ENCODE measurements at places on chromosomes 1 and 21.

DNA sequence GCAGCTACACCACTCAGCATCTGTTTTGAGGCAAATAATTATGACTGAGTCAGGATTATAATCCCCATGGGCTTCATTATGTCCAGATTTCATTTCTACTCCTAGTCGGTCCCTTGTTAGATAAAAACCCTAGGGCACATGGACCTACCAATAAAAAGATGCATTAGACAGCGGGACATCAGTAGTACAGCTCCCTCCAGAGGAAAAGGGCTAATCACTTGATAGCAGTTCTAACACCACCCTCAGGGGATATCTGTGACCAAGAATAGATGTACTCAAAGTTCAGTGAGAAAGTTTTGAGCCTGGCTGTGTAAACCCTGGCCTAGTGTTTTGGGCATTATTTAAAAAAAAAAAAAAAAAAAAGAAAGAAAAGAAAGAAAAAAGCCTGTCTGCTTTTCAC is 10.0 kb downstream of the GJA8 start:
- H3K4me1 ChIP-seq = no peaks in the 10 kb centered on the region
- no peak overlapping the region for H3K27ac ChIP-seq
- H3K36me3 ChIP-seq = no peaks in the 10 kb centered on the region
- no peak overlapping the region for H3K4me3 ChIP-seq
- no peak for DNase-seq

DNA sequence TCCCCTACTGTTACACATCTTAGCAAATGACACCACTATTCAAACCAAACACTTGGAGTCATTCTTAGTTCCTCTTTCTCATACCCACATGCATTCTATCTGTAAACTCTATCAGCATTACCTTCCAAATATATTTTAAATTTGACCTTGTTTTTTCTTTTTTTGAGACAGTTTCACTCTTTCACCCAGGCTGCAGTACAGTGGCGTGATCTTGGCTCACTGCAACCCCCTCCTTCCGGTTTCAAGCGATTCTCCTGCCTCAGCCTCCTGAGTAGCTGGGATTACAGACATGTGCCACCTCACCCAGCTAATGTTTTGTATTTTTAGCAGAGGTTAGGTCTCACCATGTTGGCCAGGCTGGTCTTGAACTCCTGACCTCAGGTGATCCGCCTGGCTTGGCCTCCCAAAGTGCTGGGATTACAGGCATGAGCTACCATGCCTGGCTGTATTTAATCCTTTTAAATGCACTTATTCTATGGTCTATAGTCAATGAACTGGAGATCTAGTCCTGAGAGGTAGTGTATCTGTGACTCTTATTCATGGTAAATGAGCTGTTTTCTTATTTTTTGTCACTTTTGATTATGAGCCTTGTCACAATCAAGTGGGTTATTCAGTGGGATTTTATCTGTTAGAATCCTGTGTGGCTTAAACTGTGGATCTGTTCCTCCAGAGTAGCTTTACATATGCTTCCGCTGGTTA is 73.1 kb downstream of the GATAD2B start:
- no peaks in the 10 kb centered on the region for H3K4me1 ChIP-seq
- no peak overlapping the region for H3K4me3 ChIP-seq
- no peak for DNase-seq
- no peaks in the 10 kb centered on the region for H3K36me3 ChIP-seq
- no peaks in the 10 kb centered on the region for H3K27me3 ChIP-seq

DNA sequence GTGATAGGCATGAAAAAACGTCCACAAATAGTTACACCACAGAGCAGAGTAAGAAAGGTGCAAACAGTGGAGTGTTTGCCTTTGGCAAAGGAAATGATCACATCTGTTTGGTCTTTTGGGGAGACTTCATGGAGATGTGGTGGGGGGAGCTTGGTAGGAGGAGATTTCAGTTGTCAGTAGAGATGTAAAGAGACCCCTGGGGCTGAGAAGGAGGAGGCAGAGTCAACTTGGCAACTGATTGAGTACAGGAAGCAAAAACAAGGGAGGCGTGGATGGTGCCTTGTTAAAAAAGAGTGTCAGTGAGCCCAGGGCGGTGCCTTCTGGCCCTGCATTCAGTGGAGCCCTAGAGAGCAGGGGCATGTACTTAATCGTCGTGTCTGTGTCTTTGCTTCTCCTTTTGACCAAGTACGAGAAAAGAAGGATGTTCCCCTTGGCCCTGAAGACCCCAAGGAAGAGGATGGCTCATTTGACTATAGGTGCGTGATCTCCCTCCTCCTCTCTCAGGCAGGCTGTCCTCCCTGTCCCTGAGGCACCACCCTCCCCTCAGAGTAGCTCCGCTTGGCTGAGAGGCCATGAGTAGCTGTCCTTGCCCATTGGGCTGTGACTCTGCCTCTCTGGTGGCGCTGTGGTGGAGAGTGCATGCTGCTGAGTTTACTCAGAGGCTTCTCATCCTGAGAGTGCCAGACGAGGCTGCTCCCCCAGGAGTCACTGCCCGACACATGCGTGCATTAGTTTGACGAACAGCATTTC is 30.4 kb upstream of the CNTN2 start:
- no peaks in the 10 kb centered on the region for H3K36me3 ChIP-seq
- no peaks in the 10 kb centered on the region for H3K27me3 ChIP-seq
- H3K4me1 ChIP-seq = 0 out of 2 replicates have a peak, but pooled peaks cover 1% of the 10 kb centered on the region
- no peak overlapping the region for H3K4me3 ChIP-seq
- no peak overlapping the region for H3K27ac ChIP-seq
- no peak for DNase-seq

DNA sequence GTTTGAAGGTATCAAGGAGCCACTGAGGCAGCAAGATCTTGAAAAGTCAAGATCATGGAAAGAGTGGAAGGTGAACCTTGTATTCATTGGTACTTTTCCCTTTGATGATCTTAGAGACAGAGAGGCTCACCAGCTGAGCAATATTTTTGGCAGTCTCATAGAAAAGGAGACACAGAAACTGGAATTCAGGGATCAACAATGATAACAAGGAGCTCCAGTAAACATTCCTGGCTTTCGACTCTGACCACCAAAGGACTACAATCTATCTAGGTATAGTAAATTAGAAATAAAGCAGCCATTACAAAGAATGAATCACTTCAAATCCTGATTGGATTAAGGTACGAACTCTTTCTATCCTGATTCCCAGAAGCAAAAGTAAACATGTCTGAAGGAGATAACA is 615.4 kb downstream of the KIF26B start:
- no peak for DNase-seq
- H3K27ac ChIP-seq = no peak overlapping the region
- no peak overlapping the region for H3K4me3 ChIP-seq
- no peaks in the 10 kb centered on the region for H3K4me1 ChIP-seq
- no peaks in the 10 kb centered on the region for H3K36me3 ChIP-seq
- no peaks in the 10 kb centered on the region for H3K27me3 ChIP-seq

- no peaks in the 10 kb centered on the region for H3K36me3 ChIP-seq
- DNase-seq = no peak
- H3K4me3 ChIP-seq = no peak overlapping the region
- H3K27me3 ChIP-seq = no peaks in the 10 kb centered on the region
Measured at GRCh38 chr1:89596698-89597097, 36.2 kb upstream of the LRRC8C start.

DNA sequence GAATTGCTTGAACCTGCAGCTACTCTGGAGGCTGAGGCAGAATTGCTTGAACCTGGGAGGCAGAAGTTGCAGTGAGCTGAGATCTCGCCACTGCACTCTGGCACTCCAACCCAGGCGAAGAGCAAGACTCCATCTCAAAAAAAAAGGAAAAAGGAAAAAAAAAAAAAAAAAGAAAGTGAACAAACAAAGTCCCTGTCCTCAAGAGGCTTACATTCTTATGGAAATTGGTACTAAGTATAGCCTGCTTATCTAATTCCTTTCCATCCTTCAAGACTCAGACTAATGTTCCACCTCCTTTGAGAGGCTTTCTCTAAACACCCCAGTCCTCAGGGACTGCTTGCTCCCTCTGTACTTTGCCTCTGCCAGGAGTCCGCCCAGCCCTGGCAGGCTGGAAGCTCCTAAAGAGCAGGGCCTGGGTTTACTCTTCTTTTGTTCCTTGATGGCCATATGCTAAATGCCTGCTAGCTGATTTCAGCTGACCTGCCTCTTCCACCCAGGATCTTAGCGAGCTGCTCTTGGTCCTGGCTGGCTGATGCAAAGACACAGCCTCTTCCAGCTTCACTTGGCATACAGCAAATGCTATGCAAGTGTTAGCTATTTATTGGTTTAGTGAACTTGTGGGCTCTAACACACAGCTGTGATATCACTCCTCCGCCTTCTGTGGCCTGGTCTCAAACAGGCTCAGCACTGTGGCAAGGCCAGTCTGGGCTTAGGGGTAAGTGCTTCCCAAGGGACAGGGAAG is 9.8 kb downstream of the SLC9A1 start:
- H3K4me3 ChIP-seq = no peak overlapping the region
- peaks cover 5% of the 10 kb centered on the region for H3K4me1 ChIP-seq
- H3K27me3 ChIP-seq = no peaks in the 10 kb centered on the region
- H3K27ac ChIP-seq = no peak overlapping the region
- H3K36me3 ChIP-seq = no peaks in the 10 kb centered on the region

- no peaks in the 10 kb centered on the region for H3K36me3 ChIP-seq
- H3K27ac ChIP-seq = no peak overlapping the region
- no peaks in the 10 kb centered on the region for H3K27me3 ChIP-seq
- H3K4me1 ChIP-seq = peaks cover 2% of the 10 kb centered on the region
- no peak for DNase-seq
Measured at GRCh38 chr1:91774520-91775203, 111.3 kb downstream of the TGFBR3 start.

GRCh38 chr1:41547336-41547735 is 62.9 kb upstream of the EDN2 start:
- no peaks in the 10 kb centered on the region for H3K4me1 ChIP-seq
- H3K4me3 ChIP-seq = no peak overlapping the region
- H3K27me3 ChIP-seq = no peaks in the 10 kb centered on the region

GRCh38 chr1:115655306-115655663 is 13.5 kb downstream of the VANGL1 start:
- DNase-seq = no peak
- H3K4me1 ChIP-seq = peaks cover 6% of the 10 kb centered on the region
- no peaks in the 10 kb centered on the region for H3K36me3 ChIP-seq
- H3K27ac ChIP-seq = no peak overlapping the region
- H3K4me3 ChIP-seq = no peak overlapping the region
- no peaks in the 10 kb centered on the region for H3K27me3 ChIP-seq

DNA sequence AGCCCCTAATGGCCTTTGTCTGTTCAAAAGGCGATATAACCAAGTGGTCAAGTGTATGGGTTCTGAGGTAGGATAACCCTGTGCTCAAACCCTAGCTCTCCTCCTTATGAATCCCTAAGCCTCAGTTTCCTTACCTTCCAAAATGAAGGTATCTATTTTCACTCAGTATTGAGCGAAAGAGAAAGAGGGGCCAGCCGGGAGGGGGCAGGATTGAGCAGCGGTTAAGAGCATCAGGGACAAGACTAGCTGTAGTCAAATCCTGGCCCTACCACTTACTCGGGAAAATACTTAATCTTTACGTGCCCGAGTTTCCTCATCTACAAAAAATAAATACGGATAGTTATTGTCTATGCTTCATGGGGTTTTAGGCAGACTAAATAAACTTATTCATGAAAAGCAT is 25.7 kb downstream of the LY9 start:
- no peak overlapping the region for H3K4me3 ChIP-seq
- no peaks in the 10 kb centered on the region for H3K36me3 ChIP-seq
- no peak for DNase-seq
- 0 out of 2 replicates have a peak, but pooled peaks cover 1% of the 10 kb centered on the region for H3K4me1 ChIP-seq

DNA sequence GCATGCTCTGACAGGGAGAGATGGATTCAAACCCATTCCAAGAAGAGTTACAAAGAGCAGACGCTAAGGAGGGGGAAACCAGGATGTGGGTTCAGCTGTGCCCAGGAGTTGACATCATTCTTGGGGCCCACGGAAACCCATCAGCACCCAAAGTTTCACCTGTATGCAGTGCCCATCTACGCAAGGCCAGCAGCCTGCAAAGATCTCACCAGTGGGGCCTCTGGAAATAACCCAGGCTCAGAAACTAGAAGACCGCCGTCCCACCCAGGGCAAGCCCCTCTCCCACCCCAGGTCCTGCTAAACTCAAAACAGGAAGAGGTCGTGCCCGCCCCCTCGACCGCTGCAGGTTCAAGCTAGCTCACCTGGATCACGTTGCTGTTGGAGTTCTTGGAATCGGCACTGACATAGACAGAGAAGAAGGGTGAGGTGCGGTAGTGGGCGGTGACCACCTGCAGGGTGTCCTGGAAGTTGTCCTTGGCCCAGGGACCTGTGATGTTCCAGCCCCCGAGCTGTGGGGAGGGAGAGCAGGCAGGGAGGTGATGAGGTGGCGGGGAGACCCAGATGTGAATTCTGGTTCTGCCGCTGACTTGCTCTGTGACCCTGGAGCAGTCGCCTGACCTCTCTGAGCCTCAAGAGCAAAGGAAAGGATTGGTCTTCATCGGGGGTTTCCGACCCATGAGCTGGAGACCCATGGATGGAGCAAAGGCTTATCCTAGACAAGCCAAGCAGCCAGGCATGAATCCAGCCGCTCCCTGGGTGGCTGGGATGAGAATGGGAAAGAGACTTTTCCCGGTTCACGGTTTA is 31.7 kb downstream of the ECE1 start:
- no peak for DNase-seq
- H3K4me1 ChIP-seq = peaks cover 1% of the 10 kb centered on the region
- no peaks in the 10 kb centered on the region for H3K36me3 ChIP-seq
- no peaks in the 10 kb centered on the region for H3K27me3 ChIP-seq
